T-cell (primary cell): ENCODE measurements at places on chromosomes 6 and 20.

GRCh38 chr20:40305303-40305702, 383.7 kb downstream of the MAFB start:
- DNase-seq, result no peak

- no peak for DNase-seq
Measured at GRCh38 chr6:137102050-137102848, 57.5 kb upstream of the IL20RA start.

DNA sequence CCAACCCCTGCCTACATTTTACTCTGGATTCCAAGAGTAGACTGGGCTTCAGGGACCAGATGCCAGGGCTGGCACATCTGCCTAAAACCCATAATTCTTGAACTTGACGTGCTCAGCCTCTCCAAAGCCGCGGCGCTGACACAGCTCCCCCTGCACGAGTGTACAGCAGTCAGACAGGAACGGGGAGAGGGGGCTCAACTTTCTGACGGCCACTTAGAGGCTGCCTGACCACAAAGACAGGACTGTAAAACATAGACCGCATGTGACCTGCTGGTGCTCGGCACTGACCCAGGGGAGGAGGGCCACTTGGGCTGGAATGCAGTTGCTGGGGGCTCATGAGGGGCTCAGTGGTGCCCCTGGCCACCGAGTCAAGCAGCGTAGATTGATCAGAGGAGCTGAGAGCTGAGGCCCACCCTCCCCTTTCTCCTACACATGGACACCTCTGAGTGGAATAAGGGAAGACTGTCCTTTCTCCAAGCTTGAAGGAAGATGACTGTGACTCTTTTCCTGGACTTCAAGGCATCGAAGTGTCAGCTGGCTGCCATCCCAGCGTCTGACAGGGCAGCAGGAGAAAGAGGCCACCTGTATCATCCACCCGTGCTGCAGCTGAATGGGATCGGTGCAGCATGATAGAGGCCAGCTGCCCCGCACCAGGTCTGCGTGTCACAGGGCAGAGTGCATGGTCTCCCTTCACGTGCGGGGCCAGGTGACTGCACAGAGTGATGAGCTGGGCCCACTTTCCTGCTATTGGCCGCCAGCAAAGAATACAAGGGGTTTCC, 171.3 kb upstream of the AGPAT4 start:
- DNase-seq, result no peak

GRCh38 chr6:7910298-7910653, 312 bp downstream of the TXNDC5 start:
- no peak for DNase-seq

DNA sequence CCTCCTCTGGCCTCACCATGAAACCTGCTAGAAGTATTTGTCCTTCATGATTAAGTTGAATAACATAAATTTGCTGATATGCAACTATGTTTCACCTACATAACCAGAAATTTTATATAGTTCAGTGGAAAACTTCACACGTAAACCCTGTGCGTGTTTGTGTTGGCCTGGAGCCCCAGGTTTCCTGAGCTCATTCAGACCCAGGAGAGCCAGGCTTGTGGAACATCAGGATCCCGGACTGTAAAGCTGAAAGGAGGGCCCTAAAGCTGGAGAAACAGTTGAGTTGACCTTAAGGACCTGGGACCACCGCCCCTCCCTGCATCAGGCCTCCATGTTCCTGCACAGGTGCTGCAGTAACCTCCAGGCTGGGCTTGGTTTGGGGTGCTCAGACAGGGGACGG, 3.1 kb upstream of the SPATS1 start:
- DNase-seq, result no peak

DNA sequence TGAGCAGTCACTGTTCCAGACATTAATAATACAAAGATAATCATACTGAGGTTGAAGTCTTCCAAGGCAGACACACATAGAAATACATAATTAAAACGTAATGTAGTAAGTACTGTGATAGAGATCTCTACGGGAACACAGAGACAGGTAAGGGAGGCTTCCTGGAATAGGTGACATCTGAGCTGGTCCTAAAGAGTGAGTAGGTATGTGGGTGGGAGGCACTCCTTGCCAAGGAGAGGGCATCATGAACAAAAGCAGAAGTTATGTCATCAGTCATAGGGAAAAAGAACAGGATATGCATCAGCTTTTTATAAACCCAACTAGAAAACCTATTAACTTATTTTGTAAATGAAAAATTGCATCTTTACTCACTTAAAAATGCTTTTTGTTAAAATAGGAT, 110.0 kb downstream of the MAP7 start:
- DNase-seq, result no peak

GRCh38 chr20:56929606-56930005, 300.5 kb downstream of the TFAP2C start:
- no peak for DNase-seq

DNA sequence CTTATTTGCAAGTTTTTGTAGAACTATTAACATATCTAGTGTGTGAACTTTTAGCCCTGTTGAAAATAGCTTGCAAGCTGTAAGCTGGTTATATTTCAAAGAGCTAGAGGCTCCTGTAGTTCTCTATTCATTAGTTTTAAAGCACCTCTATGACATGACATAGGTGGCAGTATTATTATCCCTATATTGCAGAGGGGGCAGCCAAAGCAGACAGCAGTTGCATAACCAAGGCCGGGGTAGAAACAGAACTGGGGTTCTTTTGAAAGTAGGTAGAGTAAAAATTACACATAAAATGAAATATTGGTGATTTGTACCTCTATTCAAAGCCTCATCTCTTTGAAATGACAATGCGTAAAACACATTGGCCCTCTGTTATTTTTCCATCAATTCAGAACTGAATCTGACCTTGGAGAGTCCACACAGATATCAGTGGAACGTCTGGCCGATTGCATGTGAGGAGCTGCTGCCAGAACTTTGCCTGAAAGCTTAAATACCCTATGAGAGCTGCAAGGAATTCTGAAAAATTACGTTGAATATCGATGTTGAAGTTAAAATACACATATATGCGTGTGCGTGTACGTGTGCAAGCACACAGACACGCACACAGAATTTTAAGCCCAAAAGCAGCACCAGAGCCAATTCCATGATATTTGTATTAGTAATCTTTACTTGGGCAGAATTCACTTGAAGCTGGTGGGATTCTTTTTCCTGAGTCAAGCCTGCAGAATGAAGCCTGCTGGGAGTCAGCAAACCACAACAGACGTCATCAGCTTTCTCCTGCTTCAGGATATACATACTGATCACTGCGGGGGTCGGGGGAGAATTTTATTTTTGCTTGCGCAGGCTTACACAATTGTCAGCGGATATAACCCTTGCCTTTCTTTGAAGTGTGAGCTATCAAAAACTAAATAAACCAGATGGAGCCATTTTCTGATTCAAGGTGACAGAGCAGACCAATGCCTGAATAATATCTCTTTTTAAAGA, 163.2 kb downstream of the PDE7B start:
- DNase-seq, result no peak

GRCh38 chr6:82589509-82590206, 226.0 kb downstream of the TPBG start:
- no peak for DNase-seq

- no peak for DNase-seq
Measured at GRCh38 chr6:45115696-45116095, 212.4 kb upstream of the RUNX2 start.

DNA sequence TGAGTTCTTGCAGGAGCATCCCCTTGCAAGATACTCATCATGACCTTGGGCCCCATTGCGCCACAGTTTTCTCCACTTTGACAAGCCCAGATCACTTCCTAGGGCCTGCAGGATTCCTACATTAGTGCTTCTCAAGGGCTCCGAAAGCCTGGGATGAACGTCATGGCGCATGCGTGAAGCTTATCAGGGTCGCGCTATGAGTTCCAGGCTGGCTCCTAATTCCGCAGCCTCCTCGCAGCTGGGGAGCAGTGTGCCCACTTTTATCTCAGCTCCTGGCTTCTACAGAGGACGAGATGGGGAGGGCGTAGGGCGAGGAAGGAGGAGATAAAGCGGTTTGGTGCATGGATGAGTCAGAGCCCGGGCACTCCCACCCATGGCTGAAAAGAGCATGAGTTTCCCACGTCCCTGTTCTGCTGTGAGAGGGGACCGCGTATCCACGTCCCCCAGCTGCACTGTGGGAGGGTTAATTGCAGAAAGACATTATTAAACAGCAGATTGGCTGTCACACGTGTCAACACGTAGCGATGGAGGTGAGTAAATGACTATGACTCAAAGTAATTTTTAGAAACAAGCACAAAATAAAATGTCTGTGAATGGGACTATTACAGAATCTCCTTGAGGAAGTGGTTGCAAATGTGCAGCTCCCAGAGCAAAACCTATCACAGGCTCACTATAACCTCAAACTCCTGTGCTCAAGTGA, 72.9 kb upstream of the DSP start:
- DNase-seq, result no peak
